ENCODE measurements at places on chromosomes 13 and 19.

- no peak for DNase-seq
Observed at GRCh38 chr13:32039056-32039455, 7.5 kb downstream of the FRY start.

DNA sequence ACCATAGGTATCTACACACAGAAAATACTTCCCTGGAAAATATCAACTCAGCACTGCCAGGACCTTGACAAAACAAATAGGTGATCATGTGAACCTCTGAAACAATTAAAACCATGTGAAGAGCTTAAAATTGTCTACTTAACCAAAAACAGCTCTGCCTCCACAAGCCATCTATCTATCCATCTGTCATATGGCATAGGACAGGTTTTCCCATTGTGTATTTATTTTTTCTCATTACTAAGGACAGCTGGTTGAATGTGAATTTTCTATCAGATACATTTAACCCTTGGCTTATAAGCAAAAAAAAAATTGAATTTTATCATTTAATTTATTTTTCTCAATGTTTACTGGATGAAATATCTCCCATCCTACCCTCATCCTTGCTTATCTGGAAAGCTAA is 279.5 kb downstream of the PCDH9 start:
- no peak for DNase-seq

- no peak for DNase-seq
Observed at GRCh38 chr13:65461590-65461989, 1768.5 kb downstream of the PCDH9 start.

DNA sequence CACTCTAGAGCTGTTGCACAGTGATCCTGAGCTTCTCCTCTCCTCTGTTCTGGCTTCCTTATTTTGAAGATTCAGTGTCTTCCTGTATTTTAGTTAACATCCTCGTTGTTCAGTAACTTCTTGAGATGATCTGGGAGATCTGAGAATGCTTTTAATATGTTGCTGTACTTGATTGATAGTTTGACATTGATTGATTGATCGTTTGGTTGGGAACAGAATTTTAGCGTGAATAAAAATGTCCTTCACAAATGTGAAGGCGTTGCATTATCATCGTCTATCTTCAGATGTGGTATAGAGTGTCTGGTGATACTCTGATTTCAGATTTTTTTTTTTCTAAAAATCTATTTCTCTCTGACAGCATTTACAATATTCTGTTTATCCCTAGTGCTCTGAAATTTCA is 80.1 kb upstream of the KLF12 start:
- no peak for DNase-seq

DNA sequence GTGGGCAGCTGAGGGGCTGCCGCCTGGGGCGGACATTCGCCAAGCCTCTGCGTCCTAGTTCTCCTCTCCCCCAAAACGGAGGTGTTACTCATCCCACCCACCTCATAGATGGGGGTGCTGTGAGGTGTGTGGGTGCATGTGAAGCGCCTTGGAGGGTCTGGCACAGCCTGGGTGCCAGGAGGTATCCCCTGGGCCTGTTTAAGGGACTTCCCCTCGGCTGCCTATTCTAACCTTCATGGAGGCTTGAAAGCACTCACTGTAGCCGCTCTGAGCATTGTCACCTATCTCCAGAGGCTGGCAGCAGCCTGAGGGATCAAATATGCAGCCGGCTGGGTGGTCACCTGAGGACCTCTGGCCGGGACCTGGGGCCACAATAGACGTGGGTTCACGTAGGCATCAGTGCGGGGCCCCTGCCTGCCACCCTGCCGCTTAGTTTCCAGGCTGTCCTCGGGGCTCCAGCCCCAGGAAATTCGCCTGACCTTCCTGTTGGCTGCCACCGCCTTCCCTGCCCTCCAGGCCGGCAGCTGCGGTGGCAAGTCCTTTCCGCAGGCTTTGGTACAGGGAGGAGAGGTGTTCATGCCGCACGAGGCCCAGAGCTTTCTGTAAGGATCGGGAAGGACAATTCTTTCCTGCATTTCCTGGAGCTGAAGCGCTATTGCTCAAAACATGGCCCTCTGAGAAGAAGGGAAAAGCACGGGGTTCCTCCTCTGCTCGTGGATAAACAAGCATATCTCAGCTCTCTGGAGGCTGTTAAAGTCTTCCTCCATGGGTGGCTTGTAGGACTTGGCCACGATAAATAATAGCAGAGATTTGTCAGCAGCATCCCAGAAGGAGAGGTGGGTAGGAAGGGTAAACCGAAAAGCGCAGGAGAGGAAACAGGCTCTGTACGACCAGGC is 4.6 kb downstream of the COL4A2 start:
- DNase-seq = no peak

- DNase-seq = no peak
Observed at GRCh38 chr13:30159446-30159839, 147.9 kb downstream of the KATNAL1 start.

GRCh38 chr19:51698296-51698695 is 5.2 kb downstream of the SPACA6 start:
- no peak for DNase-seq

DNA sequence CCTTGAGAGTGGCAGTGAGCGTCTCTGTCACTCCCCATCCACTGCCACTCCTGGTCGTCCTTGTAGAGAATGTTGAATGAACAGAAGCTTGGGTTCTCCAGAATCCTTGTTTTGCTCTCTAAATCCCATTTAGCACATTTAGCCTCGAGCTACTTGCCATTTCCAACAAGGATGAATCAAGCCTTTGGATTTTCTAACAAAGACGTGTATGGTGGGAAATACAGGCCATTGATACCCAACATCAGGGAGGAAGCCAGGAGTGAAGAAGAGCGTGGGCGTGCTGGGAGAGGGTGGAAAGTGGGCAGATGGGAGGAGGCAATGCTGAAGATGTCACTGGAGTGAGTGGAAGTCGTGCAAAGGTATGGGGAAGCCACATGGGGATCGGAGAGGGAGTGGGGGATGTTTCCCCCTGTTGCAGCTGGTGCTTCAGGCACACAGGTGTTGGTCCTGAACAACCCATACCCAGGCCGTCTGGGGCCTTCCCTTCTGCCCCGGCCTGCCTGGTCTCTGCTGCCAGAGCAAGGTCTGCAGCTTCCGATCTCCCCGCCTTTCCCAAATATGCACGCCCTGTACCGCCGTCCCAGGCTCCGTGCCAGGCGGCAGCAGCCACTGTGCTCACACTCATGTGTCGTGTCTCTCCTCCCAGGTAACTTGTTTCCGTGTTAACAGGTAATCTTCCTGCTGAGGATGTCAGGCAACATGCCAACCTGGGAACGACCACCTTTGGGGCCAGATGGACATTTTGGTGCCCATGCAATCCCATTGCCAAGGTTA is 48.7 kb downstream of the ZIC5 start:
- DNase-seq = no peak

GRCh38 chr19:35451338-35452096 is 3.5 kb downstream of the FFAR2 start:
- no peak for DNase-seq

- DNase-seq = no peak
Observed at GRCh38 chr19:56153507-56153906, 12.4 kb downstream of the ZNF444 start.

DNA sequence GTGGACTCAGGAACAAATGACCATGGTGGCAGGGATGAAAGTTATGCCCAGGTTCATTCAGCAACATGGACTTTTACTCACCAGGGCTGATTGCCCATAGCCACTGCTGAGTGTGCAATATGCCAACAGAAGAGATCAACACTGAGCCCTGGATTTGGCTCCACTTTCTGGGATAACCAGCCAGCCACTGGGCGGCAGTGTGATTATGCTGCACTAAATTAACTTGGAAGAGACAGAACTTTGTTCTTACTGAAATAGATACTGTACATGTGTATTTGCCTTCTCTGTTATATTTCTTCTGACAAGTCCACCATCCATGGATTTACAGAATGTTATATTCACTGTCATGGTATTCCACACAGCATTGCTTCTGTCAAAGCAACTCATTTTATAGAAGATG is 257.4 kb downstream of the TDRD3 start:
- DNase-seq = no peak

GRCh38 chr19:18647371-18647767 is 10.5 kb downstream of the KLHL26 start:
- no peak for DNase-seq

GRCh38 chr13:114241918-114242317 is 7.2 kb downstream of the CDC16 start:
- no peak for DNase-seq

DNA sequence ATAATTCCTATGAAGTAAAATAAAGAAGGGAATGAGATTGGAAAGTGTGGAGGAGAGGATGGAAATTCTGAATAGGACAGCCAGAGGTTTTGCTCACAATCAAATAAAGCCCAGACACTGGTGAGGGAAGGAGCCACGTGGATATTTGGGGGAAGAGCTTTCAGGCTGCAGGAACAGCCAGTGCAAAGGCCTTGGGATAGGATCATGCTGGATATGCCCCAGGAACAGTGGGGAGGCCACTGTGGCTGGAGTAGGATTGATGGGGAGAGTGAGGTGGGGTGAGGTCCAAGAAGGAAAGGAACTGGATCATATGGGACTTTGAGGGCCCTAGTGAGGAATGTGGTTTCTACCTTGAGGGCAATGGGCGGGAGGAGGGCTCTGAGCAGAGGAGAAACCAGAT is 4.1 kb upstream of the FXYD5 start:
- DNase-seq = no peak

GRCh38 chr13:25469169-25469525 is 97.4 kb downstream of the ATP8A2 start:
- DNase-seq = no peak

DNA sequence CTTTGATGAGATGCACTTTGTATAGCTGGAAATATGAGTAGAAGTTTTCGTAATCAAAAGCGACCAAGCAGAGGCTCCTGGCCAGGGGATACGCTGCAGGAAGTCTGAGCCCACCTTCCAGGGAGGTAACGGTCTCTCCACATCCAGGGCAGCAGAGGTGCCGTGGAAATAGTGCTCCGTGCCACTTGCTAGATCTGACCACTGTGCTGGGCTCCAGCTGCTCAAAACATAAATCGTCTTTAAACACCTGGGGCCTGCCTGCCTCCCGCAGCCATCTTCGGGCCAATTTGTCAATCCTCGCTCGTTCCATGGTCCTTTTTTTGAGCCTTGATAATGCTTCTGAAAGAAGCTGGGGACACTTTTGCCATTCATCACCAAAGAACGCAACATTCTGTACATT is 445.0 kb downstream of the ZNF536 start:
- no peak for DNase-seq

GRCh38 chr19:58553799-58554493 is 959 bp downstream of the CHMP2A start:
- no peak for DNase-seq

DNA sequence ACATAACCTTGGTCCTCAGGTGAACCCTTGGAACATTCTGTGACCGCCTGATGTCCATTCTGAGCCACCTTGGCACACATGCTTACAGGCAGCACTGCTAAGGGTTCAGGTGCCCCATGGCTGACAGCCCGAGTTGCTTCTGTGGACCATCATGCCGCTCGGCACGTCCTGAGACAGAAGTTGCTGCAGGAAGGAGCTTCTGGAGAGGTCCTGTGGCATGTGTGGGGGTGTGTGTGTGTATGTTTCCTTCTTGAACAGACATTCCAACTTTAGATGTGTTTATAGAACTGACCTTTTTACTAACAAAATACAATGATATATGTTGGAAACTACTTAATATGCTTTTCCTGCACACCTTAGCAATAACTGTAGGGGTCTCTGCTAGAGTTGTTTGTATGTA is 4.8 kb upstream of the C1QTNF9 start:
- DNase-seq = no peak

DNA sequence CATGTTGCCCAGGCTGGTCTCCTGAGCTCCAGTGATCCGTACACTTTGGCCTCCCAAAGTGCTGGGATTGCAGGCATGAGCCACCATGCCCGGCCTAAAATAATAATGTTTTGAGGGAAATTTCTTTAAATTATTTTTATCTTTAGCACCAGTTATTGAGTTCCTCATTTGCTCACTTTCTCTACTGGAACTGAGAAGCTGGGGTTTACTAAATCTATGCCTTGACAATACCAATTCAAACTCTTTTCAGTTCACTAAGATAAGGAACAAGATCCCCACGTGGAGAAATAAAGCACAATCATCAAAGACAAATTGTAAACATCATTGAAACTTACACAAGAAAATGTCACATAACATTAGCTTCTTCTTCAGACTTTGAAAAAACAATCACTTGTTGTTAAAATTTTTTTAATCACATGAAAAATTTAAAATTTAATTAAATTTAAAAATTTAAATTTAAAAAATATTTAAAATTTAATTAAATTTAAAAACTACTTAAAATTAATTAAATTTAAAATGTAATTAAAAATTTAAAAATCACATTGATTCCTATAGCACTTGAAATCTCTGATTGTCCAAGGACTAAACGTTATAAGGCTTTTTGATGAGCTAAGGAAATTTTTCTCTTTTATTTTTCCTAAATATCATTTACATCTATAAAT is 25.2 kb upstream of the XPO4 start:
- no peak for DNase-seq

GRCh38 chr13:99312493-99312883 is 5.3 kb upstream of the GPR183 start:
- DNase-seq = peak; percentile 98

- DNase-seq = peak; percentile 80
Observed at GRCh38 chr19:33376423-33376822, 2.9 kb downstream of the CEBPG start.

DNA sequence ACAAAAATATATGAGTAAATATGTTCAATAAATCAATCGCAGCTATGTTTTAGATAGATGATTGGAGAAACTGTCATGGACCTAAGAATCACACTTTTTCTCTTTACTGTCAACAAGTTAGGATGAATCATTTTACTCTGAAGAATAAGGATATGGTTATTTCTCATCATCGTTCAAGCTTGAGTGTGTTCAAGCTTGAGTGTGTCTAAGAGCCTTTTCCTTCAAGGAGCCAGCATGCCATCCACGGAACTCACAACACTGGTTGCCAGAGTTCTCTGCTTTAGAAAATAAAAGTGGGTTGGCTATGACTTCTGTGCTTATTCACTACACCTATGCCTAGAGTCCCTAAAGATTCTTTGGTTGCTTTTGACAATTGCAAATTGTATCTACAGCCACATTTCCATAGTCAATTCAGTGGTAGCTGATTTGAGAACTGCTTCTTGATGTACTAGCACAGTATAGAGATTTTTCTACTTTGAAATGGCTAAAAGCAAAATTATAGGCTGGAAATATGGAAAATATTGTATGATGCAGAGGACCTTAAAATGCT is 58.1 kb upstream of the SCEL start:
- no peak for DNase-seq

DNA sequence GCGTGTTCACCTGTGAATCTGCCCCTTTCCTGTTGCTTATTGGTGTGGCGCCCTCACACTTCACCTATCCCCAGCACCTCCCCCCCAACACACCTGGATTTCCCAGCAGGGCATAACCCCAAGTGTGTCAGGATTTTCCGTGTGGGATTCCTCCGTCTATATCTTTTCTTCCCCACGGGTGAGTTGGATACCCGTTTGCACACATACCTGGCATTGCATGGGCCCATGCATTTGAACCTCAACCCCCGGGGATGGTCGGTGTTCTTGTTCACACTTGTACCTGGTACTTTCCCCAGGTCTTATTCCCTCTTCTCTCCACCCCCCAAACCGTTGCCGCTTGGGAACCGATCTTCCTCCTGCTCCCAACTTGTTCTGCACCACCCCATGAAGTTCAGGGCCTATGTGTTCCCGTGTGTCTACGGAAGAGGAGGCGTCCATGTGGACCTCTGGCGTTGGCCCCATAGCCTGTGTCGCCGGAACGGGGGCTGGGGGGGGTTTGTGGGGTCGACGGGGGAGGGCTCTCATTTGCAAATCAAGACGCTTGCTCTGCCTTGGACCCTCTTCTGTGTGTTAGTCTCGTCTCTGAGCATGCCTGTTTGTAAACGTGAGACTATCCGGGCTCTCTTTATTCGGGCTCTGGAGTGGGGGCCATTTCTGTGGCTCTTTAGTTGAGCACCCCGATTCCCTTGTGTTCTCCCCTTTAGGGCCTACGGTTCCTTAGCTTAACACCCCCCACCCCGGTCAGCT is 1.7 kb downstream of the PRR12 start:
- no peak for DNase-seq

All from GM04504 (cell line).